ENCODE measurements at places on chromosomes 3 and 15. TPM values are rescaled to one million over a fixed set of nuclear protein-coding genes. Genes with fewer than 3 reads are reported as not detected.

MEGF11 gene
- total RNA-seq: not detected

TRAIP gene
- 19.3 TPM for total RNA-seq

DNA sequence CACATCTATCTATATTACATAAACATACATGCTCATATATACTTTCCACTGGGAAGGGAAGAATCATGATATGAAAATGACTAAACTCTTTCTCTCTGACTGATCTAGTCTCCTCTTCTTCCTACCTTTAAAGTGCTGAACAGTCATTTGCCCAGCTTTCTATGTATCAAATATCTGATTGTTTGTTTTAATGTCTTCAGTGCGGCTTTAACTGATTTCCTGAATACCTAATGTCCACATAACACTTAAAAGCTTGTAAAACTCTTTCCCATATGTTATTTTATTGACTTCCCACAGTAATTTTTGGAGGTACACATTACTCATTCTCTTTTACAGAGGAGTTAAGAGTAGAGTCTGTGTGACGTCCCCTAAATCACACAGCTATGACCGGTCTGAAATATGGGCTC lies 28.2 kb downstream of the CPOX start:
- no peak for DNase-seq
- H3K36me3 ChIP-seq: peaks cover 30% of the 10 kb centered on the region
- H3K27ac ChIP-seq: peak overlapping the region; percentile 91
- H3K27me3 ChIP-seq: no peaks in the 10 kb centered on the region
- peak overlapping the region; percentile 1 for H3K4me3 ChIP-seq
- H3K4me1 ChIP-seq: peaks cover 88% of the 10 kb centered on the region

- peaks cover 65% of the 10 kb centered on the region for H3K36me3 ChIP-seq
- no peaks in the 10 kb centered on the region for H3K27me3 ChIP-seq
- peak overlapping the region; percentile 85 for H3K27ac ChIP-seq
- DNase-seq: peak; percentile 39
- H3K4me3 ChIP-seq: peak overlapping the region; percentile 65
Observed at GRCh38 chr3:197847866-197848401, 56.9 kb downstream of the LRCH3 start.

DNA sequence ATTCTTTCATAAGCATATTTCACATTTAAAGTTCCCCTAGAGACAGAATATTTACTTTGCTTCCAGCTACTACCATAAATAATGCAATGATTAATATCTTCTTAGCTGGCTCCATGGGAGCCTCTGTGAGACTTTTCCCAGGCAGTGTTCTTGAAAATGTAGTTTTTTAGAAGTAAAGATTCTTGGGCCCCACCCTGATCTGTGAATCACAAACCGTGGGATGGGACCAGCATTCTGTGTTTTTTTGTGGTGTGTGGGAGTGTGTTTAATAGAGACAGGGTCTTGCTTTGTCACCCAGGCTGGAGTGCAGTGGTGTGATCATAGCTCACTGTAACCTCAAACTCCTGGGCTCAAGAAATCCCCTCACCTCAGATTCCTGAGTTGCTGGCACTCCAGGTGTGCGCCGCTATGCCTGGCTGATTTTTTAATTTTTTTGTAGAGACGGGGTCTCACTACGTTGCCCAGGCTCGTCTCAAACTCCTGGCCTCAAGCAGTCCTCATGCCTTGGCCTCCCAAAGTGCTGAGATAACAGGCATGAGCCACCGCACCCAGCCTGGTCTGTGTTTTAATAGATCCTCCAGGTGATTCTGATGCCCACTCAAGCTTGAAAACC lies 83.0 kb downstream of the KLHL25 start:
- H3K36me3 ChIP-seq: peaks cover 83% of the 10 kb centered on the region
- no peak for DNase-seq
- no peak overlapping the region for H3K4me3 ChIP-seq
- H3K27ac ChIP-seq: no peak overlapping the region
- H3K4me1 ChIP-seq: peaks cover 44% of the 10 kb centered on the region

GRCh38 chr3:7254251-7254650 lies 393.3 kb downstream of the GRM7 start:
- H3K4me1 ChIP-seq: no peaks in the 10 kb centered on the region
- no peaks in the 10 kb centered on the region for H3K27me3 ChIP-seq
- H3K4me3 ChIP-seq: no peak overlapping the region
- no peaks in the 10 kb centered on the region for H3K36me3 ChIP-seq
- no peak overlapping the region for H3K27ac ChIP-seq

Data from activated CD4-positive, alpha-beta memory T cell treated with anti-CD3 and anti-CD28 coated beads, Interleukin-2, amount 10 ng/mL, durations not matched to agents 7 days and 5 days (primary cell).